ENCODE measurements at places on chromosomes 7 and 10.

GRCh38 chr7:117597755-117598154 is 117.9 kb downstream of the CFTR start:
- DNase-seq: no peak

DNA sequence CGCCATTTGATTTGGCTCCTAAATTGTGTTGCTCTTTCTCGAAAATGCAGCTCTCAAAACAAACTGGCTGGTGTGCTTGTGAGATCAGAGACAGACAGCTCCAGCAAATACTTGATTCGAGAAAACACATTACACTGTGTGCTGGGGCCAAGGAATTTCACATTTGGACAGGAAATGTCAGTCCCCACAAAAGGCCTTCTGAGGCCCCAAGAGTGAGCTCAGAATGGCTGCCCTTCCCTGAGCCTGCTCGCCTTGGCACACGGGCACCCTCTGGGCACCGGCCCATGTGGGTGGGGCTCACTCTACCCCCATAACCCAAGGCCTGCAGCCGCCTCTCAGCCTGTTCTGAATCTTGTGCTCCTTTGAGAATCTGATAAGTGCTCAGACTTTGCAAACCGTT is 13.9 kb upstream of the HSPA12A start:
- no peak for DNase-seq

DNA sequence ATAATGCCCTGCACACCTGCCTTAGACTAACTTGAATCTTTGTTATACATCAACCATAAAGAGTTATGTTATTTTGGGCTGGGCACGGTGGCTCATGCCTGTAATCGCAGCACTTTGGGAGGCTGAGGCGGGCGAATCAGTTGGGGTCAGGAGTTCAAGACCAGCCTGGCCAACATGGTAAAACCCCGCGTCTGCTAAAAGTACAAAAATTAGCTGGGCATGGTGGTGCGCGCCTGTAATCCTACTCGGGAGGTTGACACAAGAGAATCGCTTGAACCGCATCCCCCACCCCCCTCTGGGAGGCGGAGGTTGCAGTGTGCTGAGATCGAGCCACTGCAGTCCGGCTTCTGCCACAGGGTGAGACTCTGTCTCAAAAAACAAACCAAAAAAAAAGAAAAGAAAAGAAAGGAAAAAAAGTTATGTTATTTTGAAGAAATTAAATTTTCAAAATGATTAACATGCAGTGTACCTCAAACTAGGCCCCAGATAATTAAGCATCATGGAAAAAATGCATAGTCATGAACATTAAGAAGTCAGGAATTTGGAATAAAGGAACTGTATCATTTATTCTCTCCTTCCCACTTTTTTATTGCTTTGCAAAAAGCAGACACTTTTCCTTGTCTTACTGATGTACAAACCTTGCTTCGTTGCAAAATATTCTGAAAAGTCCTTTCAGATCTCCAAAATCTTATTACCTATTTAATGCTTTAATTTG is 43.3 kb downstream of the STAM start:
- no peak for DNase-seq

DNA sequence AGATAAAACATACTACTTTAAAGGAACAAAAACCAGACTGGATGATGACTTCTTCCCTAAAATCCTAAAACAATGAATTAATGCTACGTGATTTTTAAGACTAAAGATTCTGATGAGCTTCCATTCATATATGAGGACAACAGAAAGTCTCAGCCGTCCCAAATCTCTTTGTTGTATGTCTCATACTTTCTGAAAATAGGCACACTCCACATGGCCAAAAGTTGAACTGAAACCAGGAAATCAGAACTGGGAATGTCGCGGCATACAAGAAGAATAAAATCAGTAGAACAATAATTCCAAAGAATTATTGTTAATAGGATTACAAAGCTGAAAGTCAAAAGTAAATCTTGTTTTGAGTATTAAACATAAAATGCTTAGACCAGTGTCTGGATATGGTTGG is 195.4 kb upstream of the GHITM start:
- no peak for DNase-seq

DNA sequence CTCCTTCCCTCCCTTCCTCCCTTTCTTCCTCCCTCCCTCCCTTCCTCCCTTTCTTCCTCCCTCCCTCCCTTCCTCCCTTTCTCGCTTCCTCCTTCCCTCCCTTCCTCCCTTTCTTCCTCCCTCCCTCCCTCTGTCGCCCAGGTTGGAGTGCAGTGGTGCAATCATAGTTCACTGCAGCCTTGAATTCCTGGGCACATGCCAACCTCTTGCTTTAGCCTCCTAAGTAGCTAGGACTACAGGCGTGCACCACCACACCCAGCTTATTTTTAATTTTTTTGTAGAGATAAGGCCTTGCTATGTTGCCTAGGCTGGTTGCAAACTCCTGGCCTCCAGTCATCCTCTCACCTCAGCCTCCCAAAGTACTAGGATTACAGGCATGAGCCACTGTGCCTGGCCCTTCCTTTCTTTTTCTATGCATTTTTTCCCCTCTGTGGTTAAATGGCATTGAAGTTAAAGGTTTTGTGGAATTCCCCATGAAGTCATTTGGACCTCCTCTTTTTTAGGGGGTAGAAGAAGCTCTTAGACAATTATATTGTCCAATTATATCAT is 9.6 kb downstream of the KLHDC10 start:
- no peak for DNase-seq

GRCh38 chr10:63753808-63754207 is 232.6 kb downstream of the REEP3 start:
- no peak for DNase-seq

- no peak for DNase-seq
Measured at GRCh38 chr7:146902728-146903127, 786.1 kb downstream of the CNTNAP2 start.

- DNase-seq: no peak
Measured at GRCh38 chr7:133582766-133583523, 330.1 kb downstream of the EXOC4 start.

- DNase-seq: no peak
Measured at GRCh38 chr7:119900996-119901672, 371.8 kb upstream of the KCND2 start.

DNA sequence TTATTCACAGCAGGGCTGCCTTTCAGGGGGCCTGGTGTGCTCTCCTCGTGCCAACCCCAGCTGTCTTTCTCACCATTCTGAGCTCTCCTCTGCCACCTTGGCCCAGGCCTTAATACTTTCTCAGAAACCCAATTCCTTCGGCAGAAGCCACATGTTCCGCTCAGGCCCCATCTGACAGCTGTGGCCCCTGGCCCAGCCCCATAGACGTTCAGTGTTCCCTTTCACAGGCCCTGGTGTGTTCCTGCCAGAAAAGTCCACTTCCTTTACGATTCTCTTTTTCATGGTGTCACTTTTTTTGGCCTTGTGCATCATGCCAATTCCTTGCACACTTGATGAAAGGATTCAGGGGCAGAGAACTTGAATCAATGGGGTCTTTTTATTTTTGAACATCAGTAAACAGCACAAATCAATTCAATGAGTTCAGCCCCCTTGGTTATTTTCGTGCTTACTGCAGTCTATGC is 15.9 kb upstream of the GPNMB start:
- DNase-seq: no peak

DNA sequence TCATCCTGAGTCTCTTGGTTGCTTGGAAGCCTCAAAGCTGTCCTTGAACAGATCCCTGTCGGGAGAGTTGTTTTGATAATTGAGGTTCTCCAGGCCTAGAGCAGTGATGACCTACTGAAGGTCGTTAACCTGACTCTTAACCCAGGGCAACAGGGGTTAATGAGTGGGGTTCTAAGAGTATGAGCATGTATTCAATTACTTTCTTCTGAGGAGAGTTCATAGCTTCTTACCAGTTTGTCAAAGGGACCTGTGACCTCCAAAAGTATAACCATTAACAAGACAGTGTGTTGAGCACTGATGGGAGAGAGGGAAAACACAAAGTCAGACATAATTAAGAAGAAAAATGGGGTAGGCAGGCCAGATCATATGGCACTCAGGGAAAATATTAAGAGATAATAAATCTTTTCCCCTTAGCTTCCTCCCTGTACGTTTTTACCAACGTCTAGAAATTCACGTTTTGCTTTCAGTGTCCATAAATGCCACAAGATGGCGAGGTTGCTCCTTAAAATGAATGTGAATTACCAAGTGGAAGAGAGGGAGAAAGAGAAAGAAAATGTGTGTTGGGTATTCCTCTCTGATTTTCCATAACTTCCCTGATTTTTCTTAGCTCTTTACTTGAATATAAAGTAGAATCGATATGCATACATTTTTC is 97.6 kb downstream of the SUGCT start:
- DNase-seq: no peak

DNA sequence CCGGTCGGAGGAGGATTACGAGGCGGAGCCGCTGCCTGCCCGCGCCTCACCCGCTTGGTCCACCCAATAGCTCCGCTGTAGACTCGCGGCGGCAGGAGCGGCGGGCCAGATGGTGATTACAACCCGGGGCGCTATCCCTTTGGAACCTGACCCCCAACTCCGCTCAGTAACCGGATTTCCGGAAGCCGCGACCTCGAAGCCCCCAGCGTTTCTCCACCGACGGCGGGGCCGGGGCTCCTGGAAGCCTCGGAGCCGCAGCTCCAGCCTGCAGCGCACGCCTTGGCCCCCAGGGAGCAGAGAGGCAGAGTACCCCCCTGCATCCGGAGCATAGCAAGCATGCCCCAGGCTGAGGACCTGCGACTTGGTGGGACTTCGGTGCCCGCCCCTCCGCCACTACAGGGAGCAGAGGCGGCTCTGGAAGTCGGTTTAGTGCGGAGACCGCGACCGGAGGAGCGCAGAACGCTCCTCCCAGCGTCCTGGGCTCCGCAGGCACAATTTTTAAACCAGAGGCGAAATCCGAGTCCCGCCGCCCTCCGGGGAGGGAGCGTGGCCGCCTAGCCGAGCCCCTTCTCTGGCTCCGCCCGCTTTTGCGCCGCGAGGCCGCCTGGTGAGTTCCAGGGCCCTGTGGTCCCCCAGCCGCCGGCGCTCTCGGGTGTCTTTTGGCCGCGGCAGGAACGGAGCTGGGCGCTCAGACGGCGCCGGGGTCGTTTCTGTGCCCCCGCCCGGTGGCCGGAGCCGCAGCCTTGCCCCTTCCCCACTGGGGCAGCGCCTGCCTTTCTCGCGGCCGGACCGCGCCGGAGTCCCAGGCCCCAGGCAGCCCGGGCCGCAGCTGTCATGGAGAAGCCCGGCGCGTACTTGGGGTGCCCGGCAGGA is 28.2 kb upstream of the BMS1 start:
- no peak for DNase-seq

- no peak for DNase-seq
Measured at GRCh38 chr7:110502888-110503465, 588.0 kb upstream of the LRRN3 start.

DNA sequence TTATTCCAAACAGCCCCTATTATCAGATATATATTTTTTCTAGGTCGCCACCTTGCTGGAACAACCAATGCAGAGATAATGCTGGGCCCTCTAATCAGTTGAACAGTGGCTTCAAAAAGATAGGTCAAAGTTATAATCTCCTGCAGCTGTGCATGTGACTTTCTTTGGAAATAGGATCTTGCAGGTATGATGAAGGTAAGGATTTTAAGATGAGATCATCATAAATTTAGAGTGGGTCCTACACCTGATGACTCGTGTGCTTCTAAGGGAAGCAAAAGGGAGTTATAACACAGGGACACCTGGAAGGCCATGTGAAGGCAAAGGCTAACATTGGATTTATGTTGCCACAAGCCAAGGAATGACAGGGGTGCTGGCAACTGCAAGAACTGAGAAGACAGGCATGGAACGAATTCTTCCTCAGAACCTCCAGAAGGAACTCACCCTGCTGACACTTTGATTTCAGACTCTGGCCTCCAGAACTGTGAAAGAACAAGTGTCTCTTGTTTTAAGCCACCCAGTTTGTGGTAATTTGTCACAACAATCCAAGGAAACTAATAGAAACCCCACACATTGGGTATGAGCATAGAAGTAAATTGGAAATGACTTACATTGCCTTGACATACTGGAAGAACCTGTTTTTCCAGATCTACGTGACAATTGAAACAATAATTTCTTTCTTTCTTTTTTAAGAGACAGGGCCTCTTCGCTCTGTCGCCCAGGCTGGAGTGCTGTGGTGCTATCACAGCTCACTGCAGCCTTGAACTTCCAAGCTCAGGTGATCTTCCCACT is 34.4 kb downstream of the CCDC71L start:
- DNase-seq: no peak

GRCh38 chr7:117667456-117667855 is 187.6 kb downstream of the CFTR start:
- no peak for DNase-seq

DNA sequence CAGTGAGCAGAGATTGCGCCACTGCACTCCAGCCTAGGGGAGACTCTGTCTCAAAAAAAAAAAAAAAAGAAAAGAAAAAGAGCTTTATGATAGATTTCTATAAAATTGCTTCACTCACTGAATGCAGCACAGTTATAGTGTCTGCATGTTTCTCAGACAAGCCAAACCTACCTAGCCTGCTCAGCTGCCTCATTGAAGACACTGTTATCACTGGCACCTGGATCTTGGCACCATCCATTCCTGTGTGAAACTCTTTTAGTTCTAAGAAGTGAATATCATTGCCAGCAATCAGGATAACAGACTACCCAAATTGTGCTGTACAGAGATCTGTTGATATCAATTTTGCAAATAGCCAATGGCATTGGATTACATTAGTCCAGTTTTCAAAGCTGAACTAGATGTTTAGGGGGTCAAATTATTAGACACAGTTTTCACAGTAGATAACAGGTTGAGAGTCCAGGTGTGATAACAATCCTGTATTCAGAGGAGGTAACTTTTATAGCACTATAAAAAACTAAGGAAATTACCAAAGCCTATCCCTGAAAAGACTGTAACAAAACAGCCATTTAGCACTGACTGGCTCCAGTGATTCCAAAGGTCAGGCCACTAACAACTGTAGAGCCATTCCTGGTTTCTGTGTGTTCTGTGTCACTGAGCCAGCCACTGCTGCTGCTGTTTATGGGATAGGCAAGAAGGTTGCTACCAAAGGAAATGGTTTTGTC is 17.1 kb downstream of the PDSS1 start:
- no peak for DNase-seq

DNA sequence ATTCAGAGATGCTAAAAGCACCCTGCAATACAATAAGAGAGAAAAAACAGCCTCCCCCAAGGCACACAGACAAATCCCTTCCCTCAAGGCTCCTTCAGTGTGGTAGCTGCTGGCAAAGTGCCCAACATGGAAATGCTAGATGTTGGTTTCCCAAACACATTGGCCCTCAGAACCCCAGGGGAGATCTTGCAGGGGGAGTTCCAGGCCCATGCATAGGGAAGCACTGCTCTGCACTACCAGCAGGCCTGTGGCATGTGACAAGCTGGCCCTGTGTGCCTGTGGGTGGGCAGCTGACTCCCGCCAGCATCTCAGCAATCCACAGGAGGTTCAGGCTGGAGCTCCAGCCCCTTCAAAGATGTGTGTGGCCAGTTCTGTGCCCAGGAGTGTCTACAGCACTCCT is 16.8 kb upstream of the CSGALNACT2 start:
- DNase-seq: no peak

- no peak for DNase-seq
Measured at GRCh38 chr10:31268444-31269303, 50.3 kb upstream of the ZEB1 start.

GRCh38 chr7:51789489-51789888 is 472.9 kb upstream of the COBL start:
- DNase-seq: no peak

- no peak for DNase-seq
Measured at GRCh38 chr7:90856351-90857070, 260.4 kb downstream of the CDK14 start.

All from stimulated activated CD4-positive, alpha-beta T cell treated with anti-CD3 and anti-CD28 coated beads, Interleukin-1b, Interleukin-23, amount 100 ng/mL, for 1 hour (primary cell).